ENCODE measurements at places on chromosomes 12 and 14. TPM values are rescaled to one million over a fixed set of nuclear protein-coding genes. Genes with fewer than 3 reads are reported as not detected.

DNA sequence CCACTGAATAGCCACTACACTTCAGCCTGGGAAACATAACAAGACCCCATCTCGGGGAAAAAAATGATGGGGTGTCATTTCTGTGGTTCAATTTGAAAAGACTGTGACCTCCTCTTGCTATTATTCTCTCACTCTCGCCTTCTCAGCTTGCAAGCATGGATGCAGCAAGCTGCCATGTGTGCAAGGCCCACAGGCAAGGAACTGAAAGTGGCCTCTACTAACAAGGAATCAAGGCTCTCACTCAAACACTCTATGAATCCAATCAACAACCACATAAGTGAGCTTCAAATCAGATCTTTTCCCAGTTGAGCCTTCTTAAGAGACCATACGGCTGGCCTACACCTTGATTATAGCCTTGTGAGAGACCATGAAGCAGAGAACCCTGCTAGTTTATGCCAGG lies 17.9 kb upstream of the DHRS7 start:
- H3K27ac ChIP-seq: no peak overlapping the region
- no peak overlapping the region for H3K4me3 ChIP-seq
- H3K36me3 ChIP-seq: no peaks in the 10 kb centered on the region
- H3K27me3 ChIP-seq: no peaks in the 10 kb centered on the region

DNA sequence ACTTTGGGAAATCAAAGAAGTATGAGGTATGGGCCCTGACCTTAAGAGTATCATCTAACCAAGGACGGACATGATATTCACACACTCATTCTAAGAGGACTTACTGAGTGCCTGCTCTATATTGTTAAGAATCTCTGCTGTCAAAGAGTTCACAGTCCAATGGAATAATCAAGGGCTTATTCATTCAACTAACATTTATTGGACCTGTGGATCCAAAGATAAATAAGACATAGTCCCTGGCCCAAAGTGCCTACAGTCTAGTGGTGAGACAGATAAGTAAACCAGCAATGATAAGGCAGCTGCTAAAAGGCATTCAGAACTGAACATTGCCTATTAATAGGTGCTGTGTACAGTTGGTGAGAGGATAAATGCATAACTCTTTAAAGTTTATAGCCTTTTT lies 11.0 kb downstream of the WDR20 start:
- DNase-seq: no peak
- H3K4me1 ChIP-seq: no peaks in the 10 kb centered on the region
- no peaks in the 10 kb centered on the region for H3K27me3 ChIP-seq
- no peak overlapping the region for H3K27ac ChIP-seq

KRT75 gene
- not detected for polyA plus RNA-seq

GPR135 gene
- polyA plus RNA-seq: 3.8 TPM

DNA sequence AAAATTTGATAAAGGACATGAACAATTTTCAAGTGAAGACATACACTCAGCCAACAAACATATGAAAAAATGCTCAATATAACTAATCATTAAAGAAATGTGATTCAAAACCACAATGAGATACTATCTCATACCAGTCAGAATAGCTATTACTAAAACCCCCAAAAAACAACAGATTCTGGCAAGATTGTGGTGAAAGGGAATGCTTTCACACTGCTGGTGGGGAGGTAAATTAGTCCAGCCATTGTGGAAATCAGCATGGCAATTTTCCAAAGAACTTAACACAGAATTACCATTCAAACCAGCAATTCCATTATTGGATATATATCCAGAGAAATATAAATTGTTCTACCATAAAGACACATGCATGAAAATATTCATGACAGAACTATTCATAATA lies 18.7 kb upstream of the TAS2R14 start:
- no peaks in the 10 kb centered on the region for H3K27me3 ChIP-seq
- no peaks in the 10 kb centered on the region for H3K36me3 ChIP-seq
- H3K27ac ChIP-seq: no peak overlapping the region
- H3K4me1 ChIP-seq: no peaks in the 10 kb centered on the region
- no peak overlapping the region for H3K4me3 ChIP-seq

Measured in aorta (tissue), 5 donors.